ENCODE measurements at places on chromosomes 12 and 14. TPM values are rescaled to one million over a fixed set of nuclear protein-coding genes. Genes with fewer than 3 reads are reported as not detected.

- no peaks in the 10 kb centered on the region for H3K27me3 ChIP-seq
These were observed 118.6 kb downstream of the PLXNC1 start for GRCh38 chr12:94266796-94267536.

GRCh38 chr14:63467440-63468072 lies 75.6 kb downstream of the PPP2R5E start:
- DNase-seq: no peak
- H3K27ac ChIP-seq: no peak overlapping the region
- H3K36me3 ChIP-seq: no peaks in the 10 kb centered on the region

DNA sequence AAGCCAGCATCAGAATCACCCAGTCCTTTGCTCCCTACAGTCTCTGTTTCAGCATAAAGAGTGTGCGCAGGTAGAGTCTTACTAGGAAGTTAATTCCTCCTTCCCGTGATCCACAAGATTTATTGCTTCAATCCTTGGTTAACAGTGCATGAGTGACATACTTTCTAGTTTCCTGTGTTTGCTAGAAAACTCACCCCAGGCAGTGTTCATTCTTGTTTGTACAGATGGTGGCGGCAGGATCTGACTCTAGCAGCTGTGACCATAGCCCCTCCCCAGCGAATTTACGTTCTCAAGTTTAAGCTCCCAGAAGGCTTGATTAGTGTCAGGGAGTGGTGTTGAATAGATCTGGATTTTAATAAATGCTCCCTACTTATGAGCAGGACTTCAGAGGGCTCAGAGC lies 75.9 kb upstream of the ANO2 start:
- H3K4me1 ChIP-seq: no peaks in the 10 kb centered on the region
- no peak overlapping the region for H3K27ac ChIP-seq
- H3K4me3 ChIP-seq: no peak overlapping the region
- H3K36me3 ChIP-seq: no peaks in the 10 kb centered on the region
- H3K27me3 ChIP-seq: no peaks in the 10 kb centered on the region
- no peak for DNase-seq

Gene C12orf42
- total RNA-seq: not detected

Gene STON2
- total RNA-seq: 6.0 TPM

DNA sequence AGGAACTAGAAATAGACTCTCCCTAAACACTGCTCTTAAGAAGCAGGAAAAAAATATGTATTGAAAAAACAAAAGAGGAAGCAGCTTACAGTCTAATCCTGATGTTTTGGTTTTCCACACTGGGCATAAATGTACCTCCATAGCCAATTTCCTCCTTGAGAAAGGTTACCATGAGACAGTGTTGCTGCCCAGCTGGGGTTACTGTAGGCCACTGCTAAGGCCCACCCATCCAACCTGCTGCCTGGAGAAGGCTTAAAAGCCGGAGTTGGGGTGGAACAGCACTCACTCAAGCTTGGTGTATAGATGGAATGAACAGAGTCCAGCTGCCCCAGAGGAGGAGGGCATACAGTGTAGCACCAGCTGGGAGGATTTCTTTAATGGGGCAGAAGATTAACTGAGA lies 41.1 kb downstream of the ERG28 start:
- DNase-seq: no peak
- H3K27me3 ChIP-seq: no peaks in the 10 kb centered on the region
- no peaks in the 10 kb centered on the region for H3K36me3 ChIP-seq
- H3K27ac ChIP-seq: peak overlapping the region; percentile 60
- H3K4me3 ChIP-seq: no peak overlapping the region

DNA sequence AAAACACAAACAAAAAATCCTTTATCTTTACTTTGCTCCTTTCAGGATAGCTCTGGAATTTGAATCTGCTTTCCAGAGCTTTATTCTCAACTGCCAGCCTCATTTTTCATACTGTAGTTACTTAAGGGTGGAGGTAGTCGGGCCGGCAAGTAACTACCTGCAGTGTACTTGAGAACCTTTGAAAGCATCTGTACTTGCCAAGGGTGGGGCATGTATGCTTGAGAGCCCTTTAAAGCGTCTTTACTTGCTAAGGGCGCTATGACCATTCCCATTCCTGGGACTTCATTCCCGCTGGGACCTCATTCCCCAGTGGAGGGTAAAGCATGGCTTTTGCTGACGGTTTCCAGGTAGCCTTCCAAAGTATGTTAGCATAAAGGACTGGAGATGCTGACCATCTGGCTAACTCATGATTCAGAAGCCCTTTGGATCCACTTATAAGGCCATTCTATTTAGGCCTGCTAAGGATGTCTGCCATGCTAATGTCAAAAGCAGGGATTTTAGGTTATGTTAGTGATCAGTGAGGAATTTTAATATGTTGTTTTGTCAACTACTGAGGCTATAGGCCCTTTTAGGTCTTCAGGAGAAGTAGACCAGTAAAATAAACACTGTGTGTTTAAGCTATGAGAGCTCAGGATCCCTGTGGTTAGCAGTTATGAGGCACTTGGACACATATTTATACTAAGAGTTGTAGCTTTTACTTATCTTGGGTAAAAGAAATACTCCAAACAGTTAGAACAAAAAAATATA lies 74.9 kb downstream of the CRADD start:
- no peaks in the 10 kb centered on the region for H3K36me3 ChIP-seq
- no peak overlapping the region for H3K4me3 ChIP-seq
- H3K4me1 ChIP-seq: peaks cover 24% of the 10 kb centered on the region
- no peaks in the 10 kb centered on the region for H3K27me3 ChIP-seq
- H3K27ac ChIP-seq: no peak overlapping the region

DNA sequence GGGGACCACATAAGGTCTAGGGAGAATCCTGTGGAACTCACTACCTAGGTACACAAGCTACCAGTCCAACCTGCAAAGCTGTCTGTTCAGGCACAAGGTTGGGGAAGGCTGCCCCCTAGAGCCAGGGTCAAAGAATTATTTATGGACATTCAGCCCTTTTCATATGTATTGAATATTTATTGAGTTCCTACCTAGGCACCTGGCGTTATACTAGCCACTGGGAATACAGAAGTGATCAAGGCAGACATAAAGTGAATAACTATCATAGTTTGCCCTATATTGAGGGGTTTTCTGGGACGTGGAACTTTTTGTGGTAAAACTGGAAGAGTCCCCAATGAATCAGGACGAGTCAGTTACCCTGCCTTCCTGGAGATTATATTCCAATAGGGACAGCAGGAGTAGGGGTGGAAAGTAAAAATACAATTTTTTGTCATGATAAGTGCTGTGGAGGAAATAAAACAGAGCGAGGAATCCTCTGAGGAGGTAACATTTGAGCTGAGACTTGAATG lies 5.8 kb upstream of the SLC48A1 start:
- no peaks in the 10 kb centered on the region for H3K27me3 ChIP-seq
- H3K4me1 ChIP-seq: peaks cover 29% of the 10 kb centered on the region
- DNase-seq: peak; percentile 57
- H3K36me3 ChIP-seq: no peaks in the 10 kb centered on the region
- H3K4me3 ChIP-seq: no peak overlapping the region

DNA sequence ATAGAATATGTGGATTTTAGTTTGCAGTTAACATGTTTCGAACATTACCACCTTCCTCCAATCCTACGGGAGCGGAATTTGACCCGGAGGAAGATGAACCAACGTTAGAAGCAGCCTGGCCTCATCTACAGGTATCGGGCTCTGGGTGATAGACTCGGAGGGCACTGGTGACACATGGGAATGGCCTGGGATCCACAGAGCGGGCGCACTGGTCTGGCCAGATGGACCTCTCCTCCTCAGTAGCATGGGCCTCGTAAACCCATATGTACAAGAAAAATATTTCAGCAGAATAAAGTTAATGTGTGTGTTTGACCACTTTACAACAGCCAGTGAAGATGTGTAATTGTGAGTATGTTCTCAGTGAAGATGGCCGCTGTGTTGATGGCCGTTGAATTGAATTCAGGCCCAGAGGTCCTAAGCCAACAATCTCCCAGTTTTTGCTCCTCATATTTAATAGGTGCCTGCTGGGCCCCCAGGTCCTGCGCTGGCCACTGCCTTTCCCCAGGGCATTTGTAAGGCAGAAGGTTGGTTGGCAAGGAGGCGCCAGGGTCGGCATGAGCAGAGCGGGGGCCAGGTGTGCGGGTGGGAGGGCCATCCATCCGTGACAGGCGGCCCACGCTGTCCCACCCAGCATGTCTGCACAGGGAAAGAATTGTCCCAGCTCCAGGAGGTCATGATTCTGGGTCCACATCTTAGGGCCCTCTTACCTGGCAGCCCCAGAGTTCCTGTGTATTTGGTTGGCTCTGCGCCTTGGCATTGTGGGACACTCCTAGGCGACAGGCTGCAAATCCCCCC lies 82.0 kb upstream of the DYNC1H1 start:
- H3K36me3 ChIP-seq: peaks cover 40% of the 10 kb centered on the region
- DNase-seq: no peak
- H3K4me3 ChIP-seq: no peak overlapping the region
- no peak overlapping the region for H3K27ac ChIP-seq
- no peaks in the 10 kb centered on the region for H3K27me3 ChIP-seq
- no peaks in the 10 kb centered on the region for H3K4me1 ChIP-seq

Gene ZBTB39
- 4.0 TPM for total RNA-seq

DNA sequence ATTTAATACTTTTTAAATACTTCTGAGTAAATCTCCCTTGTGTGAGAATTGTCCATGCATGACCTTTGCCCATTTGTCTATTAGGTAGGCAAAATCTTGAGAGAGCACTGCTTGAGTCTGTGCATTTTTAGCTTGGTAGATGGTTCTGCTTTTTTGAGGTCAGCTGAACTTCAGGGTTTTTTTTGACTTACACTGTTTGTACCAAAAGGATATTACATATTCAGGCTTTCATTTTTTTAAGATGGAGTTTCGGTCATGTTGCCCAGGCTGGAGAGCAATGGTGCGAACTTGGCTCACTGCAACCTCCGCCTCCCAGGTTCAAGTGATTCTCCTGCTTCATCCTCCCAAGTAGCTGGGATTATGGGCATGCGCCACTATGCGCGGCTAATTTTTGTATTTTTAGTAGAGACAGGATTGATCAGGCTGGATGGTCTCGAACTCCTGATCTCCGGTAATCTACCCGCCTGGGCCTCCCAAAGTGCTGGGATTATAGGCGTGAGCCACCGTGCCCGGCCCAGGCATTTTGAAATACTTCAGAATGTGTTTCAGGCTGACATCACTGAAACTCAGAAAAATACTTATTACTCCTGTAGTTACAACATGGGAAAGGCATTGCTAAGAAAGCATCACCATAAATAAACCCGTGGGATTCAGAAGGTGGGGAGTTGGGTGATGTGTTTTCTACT lies 11.1 kb downstream of the RASSF3 start:
- no peak for DNase-seq
- H3K4me1 ChIP-seq: peaks cover 56% of the 10 kb centered on the region
- no peak overlapping the region for H3K27ac ChIP-seq
- no peaks in the 10 kb centered on the region for H3K36me3 ChIP-seq

Gene DDN
- total RNA-seq: 0.72 TPM

All from heart right ventricle (tissue), 16 donors.